ENCODE measurements at places on chromosomes 6 and 20.
A peak's percentile ranks its signal among the peaks of the same experiment; 100 is the strongest.

- no peak for DNase-seq
Observed at GRCh38 chr20:24838546-24839535, 110.2 kb upstream of the CST7 start.

GRCh38 chr6:155894262-155894661 is 438.6 kb upstream of the NOX3 start:
- DNase-seq, result no peak

- DNase-seq, result peak; percentile 15
Observed at GRCh38 chr6:85641897-85642773, 551 bp downstream of the SYNCRIP start.

GRCh38 chr6:90787446-90787845 is 200.6 kb upstream of the MAP3K7 start:
- no peak for DNase-seq

- no peak for DNase-seq
Observed at GRCh38 chr20:59600472-59600871, 3.9 kb upstream of the PHACTR3 start.
